ENCODE measurements at places on chromosomes 6 and 20.
A peak's percentile ranks its signal among the peaks of the same experiment; 100 is the strongest.

GRCh38 chr6:52362443-52363227, 684 bp downstream of the PAQR8 start:
- peak; percentile 35 for DNase-seq

DNA sequence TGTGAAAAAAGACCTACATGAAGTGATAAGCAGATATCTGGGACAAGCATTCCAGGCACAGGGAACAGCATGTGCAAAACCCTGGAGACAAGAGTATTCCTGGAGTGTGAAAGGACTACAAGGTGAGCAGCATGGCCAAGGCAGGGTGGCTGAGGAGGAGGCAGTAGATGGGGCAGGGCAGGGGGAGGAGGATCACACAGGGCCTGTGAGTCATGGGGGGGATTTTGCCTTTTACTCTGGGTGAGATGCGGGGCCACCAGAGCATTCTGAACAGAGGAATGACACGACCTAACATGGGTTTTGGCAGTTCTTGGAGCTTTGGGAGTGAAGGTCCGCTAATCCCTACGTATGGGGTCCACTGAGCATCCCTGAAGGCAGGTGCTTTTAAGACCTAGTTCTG, 69.8 kb upstream of the CCN6 start:
- peak; percentile 38 for DNase-seq

- DNase-seq: no peak
These were observed 37.8 kb downstream of the NCOA7 start for GRCh38 chr6:125828476-125829039.

- no peak for DNase-seq
These were observed 278.8 kb downstream of the HDGFL1 start for GRCh38 chr6:22848121-22848520.

GRCh38 chr20:48877304-48877703, 44.2 kb upstream of the ARFGEF2 start:
- DNase-seq: no peak

- no peak for DNase-seq
These were observed 63.6 kb upstream of the SNRPB2 start for GRCh38 chr20:16666272-16666671.

- no peak for DNase-seq
These were observed 13.3 kb upstream of the PTPN1 start for GRCh38 chr20:50496773-50497385.

DNA sequence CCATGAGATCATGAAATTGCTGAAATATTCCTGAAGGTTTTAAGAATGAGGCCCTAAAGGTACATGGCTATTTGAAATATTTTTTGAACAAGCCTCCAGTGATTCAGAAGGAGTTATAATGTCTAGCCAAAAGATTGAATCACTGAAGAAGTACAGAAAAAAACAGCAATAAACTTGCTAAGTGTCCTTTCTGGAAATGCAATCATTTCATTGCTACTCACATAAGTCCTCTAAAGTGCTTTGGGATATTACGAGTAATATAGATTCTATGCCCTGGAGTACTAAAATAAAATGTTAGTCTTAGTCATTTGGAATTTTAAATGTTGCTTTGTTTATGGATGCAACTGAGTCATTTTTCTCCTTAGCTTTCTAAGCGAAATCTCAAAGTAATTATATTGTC, 32.7 kb downstream of the CENPW start:
- no peak for DNase-seq

DNA sequence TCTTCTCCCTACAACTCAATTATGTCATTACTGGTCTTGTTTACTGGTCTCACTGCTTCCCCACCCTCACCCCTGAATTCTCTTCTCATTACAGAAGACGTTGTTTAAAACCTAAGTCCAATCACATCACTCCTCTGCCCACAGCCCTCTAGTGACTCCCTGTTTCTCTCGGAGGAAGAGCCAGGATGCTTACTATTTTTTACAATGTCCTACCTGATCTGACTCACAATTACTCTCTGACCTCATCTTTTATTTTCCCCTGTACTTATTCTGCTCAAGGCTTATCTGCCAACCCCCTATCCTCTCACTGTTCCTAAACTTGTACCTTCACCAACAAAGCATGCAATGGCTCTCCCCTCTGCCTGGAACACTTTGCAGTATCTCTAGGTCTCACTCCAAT, 400.4 kb upstream of the PTCHD4 start:
- no peak for DNase-seq

Data from stimulated activated CD4-positive, alpha-beta T cell treated with anti-CD3 and anti-CD28 coated beads, Interleukin-4, amount 100 ng/mL, for 4 hours (primary cell).